ENCODE measurements at places on chromosomes 4 and X.
A peak's percentile ranks its signal among the peaks of the same experiment; 100 is the strongest.

GRCh38 chr4:6472008-6472386, 417 bp downstream of the PPP2R2C start:
- no peak for DNase-seq

DNA sequence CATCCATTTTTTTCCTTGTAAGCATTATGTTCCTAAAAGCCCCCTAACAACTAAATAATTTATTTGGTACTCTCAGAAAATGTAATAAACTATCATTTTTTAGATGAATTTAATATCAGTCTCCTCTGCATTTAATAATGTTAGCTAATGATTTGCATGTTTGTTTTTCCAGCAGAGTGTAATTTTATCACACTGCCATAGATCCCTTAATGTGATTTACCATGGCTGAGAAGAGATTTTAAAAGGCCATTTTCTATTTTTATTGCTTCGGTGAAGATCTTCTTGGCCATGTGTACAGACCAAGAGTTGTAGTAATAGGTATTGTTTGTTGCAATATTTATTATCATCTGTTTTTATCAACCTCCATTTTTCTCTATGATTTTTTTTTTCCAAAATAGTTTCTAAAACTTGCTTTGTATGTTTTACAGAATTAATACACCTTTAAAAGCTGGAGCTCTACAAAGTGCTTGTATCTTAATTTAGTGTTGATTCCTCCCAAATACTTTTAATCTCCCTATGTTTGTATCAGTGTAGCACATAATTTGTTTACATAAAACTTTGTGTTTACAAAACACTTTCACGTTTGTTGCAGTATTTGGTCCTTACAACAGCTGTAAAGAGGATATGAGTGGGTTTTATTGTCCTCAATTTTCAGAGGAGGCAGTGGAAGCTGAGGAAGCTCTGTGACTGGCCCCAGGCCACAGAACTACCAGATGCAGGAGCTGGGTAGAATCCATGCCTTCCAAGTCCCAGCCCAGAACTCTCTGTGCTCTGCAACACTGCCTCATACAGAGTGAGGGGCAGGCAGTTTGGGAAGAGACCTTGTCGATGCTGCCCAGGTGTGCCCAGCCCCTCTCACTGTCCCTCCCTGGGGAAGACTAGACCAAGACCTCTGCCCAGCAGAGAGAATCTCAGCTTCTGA, 58.1 kb downstream of the FAM114A1 start:
- no peak for DNase-seq

GRCh38 chr4:109729117-109729717, 653 bp downstream of the PLA2G12A start:
- no peak for DNase-seq

- no peak for DNase-seq
Observed at GRCh38 chr4:158856852-158857251, 88.0 kb downstream of the FNIP2 start.

- no peak for DNase-seq
Observed at GRCh38 chr4:147409350-147409749, 71.5 kb upstream of the EDNRA start.

- no peak for DNase-seq
Observed at GRCh38 chr4:156053174-156053573, 99.5 kb upstream of the CTSO start.

DNA sequence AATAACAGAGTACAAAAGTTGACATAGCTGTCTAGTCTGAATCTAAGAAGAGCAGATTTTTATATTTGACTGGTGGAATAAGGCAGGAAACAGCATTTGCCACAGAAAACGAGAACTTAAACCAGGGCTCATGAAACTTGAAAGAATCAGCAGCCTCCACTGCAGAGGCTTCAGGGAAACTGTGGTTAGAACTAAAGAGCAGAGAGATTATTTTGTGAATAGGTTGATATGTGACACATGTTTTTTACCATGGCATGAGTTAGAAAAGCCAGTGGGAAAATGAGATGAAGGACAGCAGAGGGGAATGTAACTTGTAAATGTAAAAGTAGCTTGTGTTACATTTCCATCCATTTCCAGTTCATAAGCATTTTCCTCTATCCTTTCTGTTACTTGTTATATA, 63.7 kb upstream of the CAMK2D start:
- DNase-seq, result peak; percentile 33

DNA sequence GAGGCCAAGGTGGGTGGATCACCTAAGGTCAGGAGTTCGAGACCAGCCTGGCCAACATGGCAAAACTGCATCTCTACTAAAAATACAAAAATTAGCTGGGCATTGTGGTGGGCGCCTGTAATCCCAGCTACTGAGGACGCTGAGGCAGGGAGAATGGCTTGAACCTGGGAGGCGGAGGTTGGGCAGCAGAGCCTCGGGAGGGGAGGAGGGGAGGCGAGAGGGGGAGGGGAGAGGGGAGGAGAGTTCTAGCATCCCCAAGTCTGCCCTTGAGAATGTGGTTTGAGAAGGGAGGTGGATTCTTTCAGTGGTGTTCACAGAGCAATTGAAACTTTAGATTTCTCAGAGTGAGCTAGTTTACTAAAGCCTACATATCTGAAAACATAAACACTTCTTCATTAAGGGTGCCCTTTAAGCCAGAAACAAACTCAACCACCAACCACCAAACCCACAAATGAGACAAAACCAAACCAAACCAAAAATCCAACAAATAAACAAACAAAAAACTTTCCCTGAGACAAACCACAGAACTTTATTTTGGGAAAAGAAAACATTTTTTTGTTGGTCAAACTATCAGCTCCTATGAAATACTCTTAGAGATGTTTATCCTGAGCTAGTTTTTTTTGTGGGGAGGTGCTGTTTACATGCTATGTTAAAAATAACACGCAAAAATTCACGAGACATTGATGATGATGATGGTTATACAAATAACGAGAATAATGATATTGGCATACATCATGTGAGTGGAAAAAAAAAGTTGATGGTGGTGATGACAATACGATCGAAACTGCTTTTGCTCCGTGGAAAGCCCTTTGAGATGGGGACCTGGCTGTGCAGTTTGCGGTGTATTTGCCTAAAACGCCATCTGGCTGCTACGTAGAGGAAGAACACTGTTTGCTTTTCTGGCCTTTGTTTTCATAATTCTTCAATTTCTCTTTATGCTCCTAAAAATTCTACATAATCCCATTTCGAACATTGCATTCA, 98.2 kb upstream of the PRKX start:
- peak; percentile 63 for DNase-seq

DNA sequence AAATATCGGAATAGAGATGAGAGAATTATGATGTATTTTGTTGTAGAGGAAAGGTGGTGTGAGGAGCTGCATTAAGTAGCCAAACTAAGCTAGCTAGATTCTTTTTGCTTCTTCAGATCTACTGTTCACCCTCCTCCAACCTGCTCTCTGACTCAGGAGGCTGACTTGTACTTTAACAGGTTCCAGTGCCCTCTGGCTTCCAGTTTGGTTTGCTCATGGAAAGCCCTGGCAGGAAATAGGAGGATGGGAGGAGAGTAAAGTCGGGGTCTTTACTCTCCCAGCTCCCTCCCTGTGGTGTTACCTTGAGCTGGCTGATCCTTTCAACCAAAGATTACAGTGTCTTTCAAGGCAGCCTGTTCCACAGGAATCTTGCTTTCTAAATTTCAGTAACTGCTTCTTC, 277.0 kb upstream of the EDA2R start:
- no peak for DNase-seq

- no peak for DNase-seq
Observed at GRCh38 chr4:165844161-165844560, 28.9 kb upstream of the TLL1 start.

- no peak for DNase-seq
Observed at GRCh38 chr4:53455766-53456165, 78.3 kb downstream of the FIP1L1 start.

DNA sequence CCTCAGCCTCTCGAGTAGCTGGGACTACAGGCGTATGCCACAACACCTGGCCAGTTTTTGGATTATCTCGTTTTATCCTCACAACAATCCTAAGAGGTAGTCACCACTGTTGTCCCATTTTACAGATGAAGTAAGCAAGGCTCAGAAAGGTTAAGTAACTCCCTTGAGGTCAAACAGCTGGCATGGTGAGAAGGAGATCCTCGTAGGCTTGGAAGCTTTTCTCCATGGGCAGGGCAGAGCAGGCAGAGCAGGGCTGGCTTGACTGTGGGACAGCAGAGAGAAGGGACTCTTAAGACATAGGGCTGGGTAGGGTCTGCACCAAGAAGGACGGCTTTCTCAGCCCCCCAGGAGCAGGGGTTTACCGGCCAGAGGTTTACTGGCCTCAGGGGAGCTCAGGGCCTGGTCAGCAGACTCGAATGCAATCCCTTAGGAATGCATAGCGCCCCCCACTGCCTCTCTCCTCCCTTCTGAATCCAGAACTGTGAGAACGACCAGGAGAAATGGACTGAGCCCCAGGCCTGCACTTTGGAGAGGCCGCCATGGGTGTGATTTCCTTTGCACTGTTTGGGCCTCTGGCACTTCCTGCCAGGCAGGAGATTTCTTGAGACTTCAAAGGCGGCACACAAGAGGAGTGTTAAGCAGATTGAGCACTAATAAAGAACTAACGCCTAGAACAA, 14.0 kb upstream of the CDKN2AIP start:
- DNase-seq, result peak; percentile 42

GRCh38 chr4:150337734-150338133, 244.2 kb upstream of the MAB21L2 start:
- DNase-seq, result no peak

- DNase-seq, result no peak
Observed at GRCh38 chr4:38665551-38666411, 1.8 kb downstream of the KLF3 start.

- peak; percentile 33 for DNase-seq
Observed at GRCh38 chrX:151370906-151371305, 26.1 kb upstream of the VMA21 start.

- no peak for DNase-seq
Observed at GRCh38 chr4:83276299-83277040, 8.1 kb downstream of the COQ2 start.

- DNase-seq, result no peak
Observed at GRCh38 chr4:48409203-48409602, 67.9 kb downstream of the SLAIN2 start.

DNA sequence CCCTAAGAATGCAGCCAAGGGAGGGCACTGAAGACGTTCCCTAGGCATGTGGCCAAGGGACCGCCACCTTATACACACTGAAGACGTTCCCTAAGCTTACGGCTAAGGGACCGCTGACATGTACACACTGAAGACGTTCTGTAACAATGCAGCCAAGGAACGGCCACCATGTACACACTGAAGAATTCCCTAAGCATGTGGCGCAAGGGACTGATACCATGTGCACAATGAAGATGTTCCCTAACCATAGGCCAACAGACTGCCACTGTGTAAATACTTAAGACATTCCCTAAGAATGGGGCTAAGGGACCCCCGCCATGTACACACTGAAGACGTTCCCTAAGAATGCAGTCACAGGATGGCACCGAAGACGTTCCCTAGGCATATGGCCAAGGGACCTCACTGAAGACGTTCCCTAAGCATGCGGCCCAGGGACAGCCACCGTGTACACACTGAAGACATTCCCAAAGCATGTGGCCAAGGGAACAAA, 36.1 kb downstream of the DHRSX start:
- no peak for DNase-seq

DNA sequence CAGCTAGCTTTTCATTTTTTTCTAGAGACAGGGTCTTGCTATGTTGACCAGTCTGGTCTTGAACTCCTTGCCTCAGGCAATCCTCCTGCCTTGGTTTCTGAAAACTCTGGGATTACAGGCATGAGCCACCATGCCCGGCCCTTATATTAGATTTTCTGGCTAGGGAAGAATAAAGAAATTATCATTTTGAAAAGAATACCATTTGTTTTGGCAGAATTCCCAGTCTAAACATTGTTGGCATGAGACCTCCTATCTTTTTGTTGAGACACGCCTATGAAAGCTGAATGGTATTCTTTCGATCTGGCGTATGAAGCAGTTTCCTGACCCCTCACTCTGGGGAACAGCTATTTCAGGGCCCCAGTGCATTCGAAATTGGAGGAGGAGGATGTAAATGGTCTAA, 107.0 kb downstream of the REPS2 start:
- DNase-seq, result no peak

DNA sequence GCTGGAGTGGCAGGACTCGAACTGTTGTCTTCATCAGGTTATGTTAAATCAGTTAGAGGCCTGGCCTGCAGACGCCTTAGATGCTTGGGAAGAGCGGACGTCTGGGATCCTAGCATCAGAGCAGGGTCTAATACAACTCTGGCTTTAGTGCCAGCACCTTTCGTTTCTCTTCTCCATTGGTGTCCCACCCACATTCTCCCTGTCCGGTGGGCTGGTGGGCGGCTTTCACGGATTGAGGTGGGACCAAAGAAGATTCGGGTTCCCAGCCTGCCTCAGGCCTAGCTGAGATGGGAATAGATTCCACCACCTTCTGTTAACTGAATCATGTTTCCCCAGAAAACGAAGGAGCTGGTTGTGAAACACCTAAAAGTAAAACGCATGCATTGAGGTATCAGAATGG, 939 bp downstream of the PDK3 start:
- peak; percentile 6 for DNase-seq

DNA sequence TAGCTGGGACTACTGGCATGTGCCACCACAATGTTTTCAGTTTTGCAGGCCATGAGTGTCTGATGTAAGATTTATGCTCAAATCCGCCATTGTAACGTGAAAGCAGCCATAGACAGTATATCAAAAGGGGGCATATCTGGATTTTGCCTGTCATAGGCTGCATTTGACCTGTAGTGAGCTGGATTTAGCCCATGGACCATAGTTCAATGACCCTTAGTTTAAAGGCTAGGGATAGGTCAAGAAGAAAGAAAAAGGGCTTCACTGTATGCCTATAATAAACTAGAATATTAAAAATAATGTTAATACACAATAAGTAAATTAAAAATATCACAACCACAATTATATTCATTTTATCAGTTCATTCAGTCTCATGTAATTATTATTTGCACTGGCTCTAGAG, 181.8 kb downstream of the STIM2 start:
- no peak for DNase-seq

DNA sequence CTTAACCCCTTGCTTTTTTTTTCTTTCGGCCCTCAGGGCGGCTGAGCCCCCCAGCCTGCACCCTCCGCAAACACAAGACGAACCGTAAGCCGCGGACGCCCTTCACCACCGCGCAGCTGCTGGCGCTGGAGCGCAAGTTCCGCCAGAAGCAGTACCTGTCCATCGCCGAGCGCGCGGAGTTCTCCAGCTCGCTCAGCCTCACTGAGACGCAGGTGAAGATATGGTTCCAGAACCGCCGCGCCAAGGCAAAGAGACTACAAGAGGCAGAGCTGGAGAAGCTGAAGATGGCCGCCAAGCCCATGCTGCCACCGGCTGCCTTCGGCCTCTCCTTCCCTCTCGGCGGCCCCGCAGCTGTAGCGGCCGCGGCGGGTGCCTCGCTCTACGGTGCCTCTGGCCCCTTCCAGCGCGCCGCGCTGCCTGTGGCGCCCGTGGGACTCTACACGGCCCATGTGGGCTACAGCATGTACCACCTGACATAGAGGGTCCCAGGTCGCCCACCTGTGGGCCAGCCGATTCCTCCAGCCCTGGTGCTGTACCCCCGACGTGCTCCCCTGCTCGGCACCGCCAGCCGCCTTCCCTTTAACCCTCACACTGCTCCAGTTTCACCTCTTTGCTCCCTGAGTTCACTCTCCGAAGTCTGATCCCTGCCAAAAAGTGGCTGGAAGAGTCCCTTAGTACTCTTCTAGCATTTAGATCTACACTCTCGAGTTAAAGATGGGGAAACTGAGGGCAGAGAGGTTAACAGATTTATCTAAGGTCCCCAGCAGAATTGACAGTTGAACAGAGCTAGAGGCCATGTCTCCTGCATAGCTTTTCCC, 3.4 kb downstream of the MSX1 start:
- DNase-seq, result peak; percentile 35

All from activated CD4-positive, alpha-beta T cell treated with anti-CD3 and anti-CD28 coated beads for 36 hours (primary cell).